ENCODE measurements at places on chromosomes 2 and 18.

DNA sequence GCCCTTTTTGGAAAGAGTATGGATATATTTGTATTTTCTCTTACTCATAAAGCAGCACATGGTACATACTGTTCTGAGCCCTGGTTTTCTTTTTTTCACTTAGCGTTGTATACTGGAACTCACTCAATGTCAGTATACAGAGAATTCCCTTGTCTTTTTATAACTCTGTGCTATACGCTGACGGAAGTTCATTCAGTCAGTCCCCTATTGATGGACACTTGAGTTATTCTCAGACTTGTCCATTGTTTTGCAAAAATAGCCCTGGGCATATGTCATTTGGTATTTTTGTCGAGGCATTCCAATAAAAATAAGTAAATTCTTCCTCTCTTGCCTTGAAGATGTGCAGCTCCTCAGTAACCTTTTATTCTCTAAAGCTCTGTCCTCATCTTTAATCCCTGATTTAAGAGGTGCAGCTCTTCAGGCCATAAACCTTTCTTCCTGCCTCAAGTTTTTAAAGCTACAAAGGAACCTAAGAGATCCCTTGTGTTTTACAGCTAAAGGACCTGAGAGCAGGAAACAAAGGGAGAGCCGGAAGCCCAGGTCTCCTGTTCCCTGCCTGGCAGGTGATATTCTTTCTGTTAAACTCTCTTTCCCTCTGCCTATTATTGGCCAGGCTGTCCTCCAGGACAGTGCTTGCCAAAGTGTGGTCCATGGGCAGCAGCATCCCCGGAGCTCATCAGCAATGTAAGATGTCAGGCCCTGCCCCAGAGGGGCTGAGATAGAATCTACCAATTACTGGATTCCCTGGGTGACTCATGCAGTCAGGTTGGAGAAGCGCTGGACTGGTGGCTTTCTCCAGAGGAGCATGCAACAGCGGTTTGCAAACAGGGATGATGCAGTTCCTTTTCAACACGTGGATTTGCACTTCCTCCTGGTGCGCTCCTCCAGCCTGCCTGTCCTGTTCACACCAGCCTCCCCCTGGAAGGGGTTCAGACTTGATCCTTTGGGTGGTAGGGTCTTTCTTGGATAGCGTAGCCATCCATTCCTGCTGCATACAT, 158.0 kb downstream of the NEDD4L start:
- no peak for DNase-seq

- DNase-seq: no peak
Measured at GRCh38 chr2:239312081-239312511, 88.7 kb downstream of the HDAC4 start.

- DNase-seq: no peak
Measured at GRCh38 chr2:197205585-197206215, 104.9 kb downstream of the ANKRD44 start.

DNA sequence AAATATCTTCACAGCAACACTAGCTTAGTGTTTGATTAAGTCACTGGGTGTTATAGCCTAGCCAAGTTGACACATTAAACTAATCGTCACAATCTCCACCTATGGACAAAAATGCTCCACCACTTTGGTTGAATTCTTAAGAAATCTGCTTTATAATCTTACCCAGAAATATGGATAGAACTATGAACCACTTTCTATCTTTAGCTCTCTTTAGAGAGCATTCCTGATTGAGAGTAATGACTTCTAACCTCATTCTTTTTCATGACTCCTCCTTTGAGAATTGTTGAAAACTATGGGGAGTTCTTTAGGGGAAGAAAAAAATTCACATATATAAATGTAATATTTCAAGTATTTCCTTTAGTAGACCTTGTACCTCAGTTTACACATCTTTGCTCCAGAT, 1282.2 kb upstream of the ZEB2 start:
- no peak for DNase-seq

Measured in GM04503 (cell line).